ENCODE measurements at places on chromosomes 6 and 20.

DNA sequence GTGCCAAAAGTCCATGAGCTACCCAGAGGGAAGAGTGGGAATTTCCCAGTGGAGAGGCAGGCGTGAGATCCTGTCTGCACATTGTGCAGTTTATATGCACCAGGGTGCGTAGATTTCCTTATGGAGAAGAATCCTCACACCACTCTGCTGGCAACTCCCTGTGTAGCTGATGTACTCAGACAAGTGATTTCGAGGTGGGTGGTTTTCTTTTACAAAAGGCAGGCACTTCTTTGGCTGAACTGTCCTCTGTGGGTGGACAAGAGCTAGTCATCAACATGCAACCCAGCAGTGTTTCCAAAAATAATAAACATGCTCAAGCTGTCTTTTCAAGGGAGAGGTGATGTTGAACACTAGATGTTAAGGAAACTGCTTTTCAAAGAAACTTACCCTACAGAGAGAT, 121.7 kb upstream of the NXT1 start:
- no peak for DNase-seq

DNA sequence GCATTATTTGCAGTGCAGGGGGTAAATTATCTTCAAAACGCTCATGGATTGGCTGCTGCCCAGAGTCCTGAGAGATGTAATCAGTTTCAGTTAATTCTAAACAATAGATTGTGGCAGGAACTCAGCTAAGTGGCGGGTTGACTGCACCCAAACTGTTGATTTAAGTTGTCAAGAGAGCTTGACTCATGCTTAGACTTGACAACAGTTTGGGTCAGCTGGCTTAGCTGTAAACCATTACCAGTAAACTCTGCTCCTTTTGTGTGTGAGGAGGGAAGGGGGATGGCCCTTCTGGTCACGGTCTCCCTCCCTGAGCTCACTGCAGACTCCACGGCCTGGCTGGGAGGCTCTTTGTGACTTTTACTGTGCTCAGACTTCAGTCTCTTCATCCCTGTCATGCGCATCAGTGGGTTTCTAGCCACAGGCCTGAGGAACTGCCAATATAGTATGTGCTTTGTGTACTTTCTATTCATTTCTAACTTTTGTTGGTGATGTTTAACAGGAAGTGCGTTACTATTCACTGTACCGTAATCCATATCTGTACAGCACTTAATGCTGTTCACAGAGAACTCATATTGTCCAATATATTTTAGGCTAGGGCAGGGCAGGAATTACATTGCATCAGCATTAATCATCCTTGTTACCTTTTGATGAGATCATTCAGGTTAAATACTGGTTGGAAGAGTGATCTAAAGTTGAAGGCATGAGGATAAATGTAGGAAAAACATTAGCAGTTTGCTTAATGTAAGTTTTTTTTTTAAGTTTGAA, 488.3 kb downstream of the CDKAL1 start:
- DNase-seq: no peak

- DNase-seq: no peak
Observed at GRCh38 chr6:89081129-89081422, 525 bp downstream of the PNRC1 start.

GRCh38 chr6:31911826-31912585, 10.1 kb upstream of the ZBTB12 start:
- DNase-seq: no peak

DNA sequence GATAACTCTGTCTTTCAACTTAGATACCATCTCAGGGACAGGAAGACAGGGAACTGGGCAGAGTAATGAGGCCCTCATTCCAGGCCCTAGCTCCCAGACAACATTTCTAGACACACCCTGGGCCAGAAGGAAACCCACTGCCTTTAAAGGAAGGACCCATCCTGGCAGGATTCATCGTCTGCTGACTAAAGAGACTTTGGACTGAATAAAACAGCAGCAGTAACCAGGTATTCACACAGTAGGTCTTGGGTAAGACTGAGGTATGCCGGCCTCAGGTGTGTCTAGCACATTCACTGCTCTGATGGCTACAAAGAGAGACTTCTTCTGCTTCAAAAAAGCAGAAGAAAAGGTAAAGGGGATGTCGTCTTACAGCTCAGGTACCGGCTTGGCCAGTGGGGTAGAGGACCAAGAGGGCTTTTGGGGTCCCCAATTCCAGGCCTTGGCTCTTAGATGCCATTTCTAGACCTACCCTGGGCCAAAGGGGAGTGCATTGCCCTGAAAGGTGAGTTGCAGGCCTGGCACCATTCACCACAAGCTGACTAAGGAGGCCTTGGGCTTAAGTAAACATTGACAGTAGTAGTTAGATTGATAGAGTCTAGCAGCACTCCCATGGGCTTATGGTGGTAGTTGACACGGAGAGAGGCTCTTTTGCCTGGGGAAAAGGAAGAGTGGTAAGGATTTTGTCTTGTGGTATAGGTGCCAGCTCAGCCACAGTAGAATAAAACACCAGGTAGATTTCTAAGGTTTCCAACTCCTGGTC, 13.4 kb downstream of the SNX14 start:
- no peak for DNase-seq

GRCh38 chr6:41055149-41055548, 2.1 kb downstream of the APOBEC2 start:
- DNase-seq: no peak

DNA sequence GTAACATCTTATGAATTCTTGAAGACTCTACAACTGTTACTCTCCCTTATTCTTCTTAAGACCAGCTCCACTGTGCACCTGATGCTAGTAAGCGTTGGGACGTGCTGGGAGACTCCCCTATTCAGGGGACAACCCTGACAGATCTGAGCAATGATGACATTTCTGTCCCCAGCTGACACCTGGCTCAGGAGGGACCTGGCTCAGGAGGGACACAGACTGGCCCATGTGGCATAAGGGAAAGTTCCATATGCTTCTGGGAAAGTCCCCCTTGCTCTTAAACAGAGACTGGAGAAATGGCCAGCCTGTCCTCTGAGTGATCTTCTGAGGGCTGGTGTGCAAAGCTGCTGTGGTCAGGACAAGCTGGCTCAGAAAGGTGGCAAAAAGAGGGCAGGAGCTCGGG, 10.0 kb upstream of the CD93 start:
- no peak for DNase-seq

DNA sequence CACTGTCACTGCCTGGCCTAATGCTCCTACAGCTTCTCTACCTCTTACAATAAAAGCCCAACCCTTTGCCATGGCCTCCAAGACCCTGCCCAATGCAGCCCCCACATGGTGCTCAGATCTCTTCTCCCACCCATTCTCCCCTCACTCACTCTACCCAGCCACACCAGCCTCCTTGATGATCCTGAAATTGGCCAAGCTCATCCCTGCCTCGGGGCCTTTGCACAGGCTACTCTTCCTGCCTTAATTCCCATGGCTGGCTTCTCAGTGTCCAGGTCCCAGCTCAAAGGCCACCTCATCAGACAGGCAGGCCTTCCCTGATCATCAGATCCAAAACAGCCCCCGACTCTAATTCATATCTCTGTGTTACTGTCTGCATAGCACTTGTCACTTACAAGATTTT, 25.6 kb downstream of the PREX1 start:
- peak; percentile 50 for DNase-seq

DNA sequence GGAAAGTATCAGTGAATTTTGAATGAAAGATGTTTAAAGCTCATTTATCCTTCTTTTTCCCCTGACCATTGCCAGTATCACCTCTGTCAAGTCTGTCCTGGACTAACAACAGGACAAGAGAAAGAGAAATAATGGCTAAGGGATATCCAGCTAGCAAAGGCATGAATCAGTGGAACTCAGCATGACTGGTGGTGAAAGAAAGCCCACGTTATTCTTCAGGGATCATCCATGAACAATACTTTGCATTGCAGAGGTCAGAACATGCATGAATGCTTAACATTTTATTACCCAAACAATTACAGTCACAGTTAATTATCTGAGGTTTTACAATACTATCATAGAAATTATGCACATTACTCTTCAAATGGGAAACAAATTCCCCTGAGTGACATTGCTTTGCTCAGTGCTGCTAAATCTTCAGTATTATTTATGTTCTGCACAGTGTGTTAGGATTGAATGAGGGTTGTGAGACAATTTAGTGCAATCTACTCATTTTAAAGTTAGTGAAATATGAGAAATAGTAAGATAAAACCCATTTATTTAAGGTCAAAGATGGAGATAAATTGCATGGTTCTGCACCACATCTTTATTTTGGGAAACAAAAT, 350.7 kb downstream of the KHDRBS2 start:
- no peak for DNase-seq

- DNase-seq: no peak
Observed at GRCh38 chr20:61760731-61761130, 304.9 kb downstream of the TAF4 start.

GRCh38 chr6:35197196-35197595, 16.6 kb upstream of the SCUBE3 start:
- DNase-seq: no peak

DNA sequence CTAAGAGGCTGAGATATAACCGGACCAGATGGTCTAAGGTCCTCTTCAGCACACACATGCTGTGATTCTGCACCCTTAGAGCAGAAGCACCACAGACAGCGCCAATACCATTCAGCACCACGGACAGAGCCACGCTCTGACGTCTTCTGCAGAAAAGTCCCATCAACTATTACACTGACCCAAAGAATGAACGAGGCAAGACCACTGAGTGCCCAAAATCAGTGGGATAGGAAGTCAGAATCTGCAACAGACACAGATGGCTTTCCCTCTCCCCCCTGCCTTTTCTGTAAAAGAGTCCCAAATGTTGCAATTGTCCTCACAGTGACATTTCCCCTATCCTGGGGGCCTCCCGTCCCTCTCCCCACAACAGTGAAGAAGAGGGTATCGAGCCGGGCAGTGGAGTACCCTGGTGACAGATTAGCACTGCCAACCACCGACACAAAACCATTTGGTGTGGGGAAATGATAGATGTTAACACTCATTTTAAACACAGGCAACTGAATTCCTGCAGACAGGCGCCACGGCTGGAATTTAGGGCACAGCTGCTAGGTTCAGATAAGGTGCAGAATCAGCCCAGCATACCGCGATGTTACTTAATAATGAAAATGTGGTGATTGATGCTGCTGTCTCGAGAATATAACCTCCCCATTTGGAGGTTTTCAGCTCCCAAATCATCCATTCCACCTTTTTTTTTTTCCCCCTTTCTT, 66.6 kb upstream of the CTNNBL1 start:
- no peak for DNase-seq

GRCh38 chr20:24637087-24637486, 167.7 kb downstream of the SYNDIG1 start:
- no peak for DNase-seq

DNA sequence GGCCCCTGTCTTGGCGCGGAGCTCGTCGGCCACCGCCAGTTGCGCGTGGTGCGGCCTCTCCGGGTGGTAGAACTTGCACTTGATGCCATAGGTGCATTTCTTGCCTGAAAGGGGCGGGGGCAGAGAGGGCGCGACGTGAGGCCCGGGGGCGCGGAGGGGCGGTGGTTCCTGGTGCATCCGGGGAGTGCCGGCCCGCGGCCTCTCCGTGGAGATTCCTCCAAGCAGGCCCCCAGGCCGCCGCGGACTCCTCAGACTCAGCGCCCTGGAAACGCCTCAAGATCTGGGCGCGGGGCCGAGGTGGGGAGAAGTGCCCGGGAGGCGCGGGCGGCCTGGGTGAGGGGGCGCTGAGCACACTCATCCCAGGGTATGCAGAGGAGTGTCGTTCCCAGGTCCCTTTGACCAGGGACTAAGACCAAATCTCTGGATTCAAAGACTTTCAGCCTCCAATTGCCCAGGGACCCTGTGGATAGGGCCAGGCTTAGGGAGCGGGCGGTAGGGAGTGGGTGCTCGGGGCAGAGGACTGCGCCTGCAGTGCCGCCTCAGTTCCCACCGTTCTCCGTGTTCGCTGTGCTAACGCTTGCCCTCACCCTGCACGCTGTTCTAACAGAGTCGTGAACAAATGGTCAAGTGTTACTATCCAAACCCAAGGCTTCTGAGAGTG, 33.3 kb downstream of the ZC3H12D start:
- DNase-seq: peak; percentile 63

DNA sequence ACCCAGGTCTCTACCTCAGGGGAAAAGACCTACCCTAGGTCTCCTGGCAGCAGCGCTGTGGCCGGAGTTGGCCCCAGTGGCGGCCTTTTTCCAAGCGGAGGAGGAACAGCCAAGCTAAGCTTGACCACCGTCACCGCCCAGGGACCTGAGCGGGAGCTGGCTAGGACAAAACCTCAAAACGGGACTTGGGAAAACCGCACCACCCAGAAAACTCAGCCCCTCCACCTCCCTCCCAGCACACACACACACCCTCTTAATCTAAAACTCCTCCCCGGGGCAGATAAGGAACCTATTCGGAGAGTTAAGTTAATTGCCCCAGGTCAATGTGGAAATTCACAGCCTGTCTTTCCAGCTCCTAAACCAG, 2.7 kb upstream of the TRERF1 start:
- no peak for DNase-seq

DNA sequence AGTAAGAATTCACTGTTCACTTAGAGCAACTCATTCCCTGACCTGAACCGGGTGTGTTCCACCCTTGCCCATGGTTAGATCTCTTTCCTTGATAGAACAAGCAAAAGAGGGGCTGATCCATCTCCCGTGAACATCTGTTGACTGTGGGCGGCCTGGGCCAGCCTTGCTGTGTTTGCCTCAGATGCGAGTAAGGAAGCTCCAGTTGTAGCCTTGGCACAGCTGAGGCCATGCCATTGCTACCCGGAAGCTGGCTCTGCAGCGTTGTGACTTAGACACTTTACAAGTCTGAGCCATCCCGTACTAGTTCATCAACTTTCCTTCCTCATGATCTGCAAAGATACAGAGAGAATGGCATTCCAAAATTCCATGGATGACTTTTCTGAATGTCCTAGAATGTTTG, 139.0 kb downstream of the MAP3K4 start:
- no peak for DNase-seq

DNA sequence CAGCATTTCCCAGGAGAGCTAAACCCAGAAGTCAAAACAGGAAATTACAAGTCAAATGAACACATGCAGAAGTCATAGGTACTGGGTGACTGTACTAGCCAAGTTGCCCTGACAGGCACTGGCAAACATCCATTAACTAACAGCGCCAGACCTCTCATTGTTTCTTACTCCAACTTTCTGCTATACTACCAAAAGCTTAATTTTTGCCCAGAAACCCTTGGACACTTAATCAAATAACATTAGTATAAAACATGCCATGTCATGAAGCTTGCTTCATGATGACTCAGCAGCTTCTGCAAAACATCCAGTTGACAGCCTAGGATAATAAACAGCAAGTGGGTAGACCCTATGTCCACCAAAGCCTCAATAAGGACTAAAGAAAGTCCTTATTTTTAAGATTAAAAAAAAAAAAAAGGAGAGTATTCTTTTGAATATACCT, 3.5 kb downstream of the NUP153 start:
- no peak for DNase-seq

Data from activated effector memory CD4-positive, alpha-beta T cell treated with anti-CD3 and anti-CD28 coated beads, Interleukin-2, amount 50 U/mL, for 16 hours (primary cell).